ENCODE measurements at places on chromosomes 4 and X. TPM values are rescaled to one million over a fixed set of nuclear protein-coding genes. Genes with fewer than 3 reads are reported as not detected.

Gene LRCH2
- polyA plus RNA-seq: 4.1 TPM

DNA sequence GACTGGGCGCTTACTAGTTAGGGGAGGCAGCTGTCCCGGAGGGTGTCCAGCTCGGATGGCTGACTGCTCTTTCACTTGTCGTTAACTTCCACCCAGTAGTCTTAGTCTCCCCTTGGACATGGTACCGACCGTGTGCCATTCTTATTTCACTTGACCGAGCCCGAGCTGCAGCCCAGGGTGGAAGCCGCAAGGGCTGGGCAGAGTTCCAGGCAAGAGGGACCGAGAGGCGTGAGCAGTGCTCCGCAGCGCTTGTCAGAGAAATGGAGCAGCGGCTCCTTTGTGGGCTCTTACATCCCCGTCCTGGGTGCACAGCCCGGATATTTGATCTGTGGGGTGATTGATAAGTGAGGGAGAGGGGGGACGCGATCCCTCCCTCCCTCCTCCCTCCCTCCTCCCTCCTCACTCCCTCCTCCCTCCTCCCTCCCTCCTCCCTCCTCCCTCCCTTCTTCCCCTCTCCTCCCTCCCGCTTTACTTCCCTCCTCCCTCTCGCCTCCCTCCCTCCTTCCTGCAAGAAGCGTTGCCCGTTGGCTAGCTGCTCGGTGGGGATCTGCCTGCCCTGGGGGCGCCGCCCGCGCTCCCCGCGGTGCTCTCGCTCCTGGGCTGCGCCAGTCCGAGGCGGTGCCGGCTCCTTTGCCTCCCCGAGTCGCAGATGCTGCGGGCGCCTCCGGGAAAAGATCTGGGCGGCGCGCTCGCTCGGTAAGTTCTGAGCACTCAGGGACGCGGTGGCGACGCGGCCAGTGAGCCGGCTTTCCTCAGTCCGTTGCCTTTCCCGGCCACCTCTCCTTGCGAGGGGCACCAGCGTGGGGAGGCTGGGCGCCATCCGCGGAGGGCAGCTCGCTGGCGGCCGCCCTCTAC lies at the start of gene SLITRK2:
Gene SLITRK2, plus strand, starts transcription at position 499 of the 855 bp plus-strand sequence. CDS start 4,597 bp downstream, outside the sequence.
- DNase-seq: no peak

Gene BEX3
- polyA plus RNA-seq: 267 TPM

- no peak for DNase-seq
Observed at GRCh38 chr4:155946486-155946885, 7.2 kb downstream of the CTSO start.

GRCh38 chr4:146949559-146949958 lies 3.9 kb upstream of the TTC29 start:
- no peak for DNase-seq

- no peak for DNase-seq
Observed at GRCh38 chr4:41853973-41854372, 81.3 kb upstream of the TMEM33 start.

GRCh38 chr4:153850533-153851280 lies 61.8 kb upstream of the SFRP2 start:
- DNase-seq: no peak

Gene FGF2
- 192 TPM for polyA plus RNA-seq

DNA sequence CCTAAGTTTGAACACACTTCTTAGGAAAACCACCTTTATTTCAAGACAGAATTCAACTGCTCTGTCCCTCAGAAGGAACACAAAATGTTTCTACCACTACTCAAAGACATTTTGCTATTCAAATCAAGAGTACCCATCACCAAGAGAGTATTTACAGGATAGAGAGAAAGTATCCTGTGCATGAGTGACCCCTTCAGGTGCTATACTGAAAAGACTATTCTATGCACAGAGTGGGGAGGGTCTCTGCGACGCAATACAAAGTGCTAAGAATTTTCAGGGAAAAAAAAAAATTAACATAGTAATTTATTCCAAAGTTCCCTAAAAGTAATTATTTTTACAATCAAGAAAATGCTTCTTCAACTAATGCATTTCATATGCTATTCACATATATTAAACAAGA lies 346.4 kb upstream of the FAM241A start:
- no peak for DNase-seq

- no peak for DNase-seq
Observed at GRCh38 chr4:7797330-7797729, 142.3 kb downstream of the AFAP1 start.

GRCh38 chr4:162706632-162707031 lies 460.1 kb downstream of the NAF1 start:
- no peak for DNase-seq

GRCh38 chrX:153634832-153635231 lies 12.2 kb upstream of the DUSP9 start:
- no peak for DNase-seq

Data from BJ (cell line).